ENCODE measurements at places on chromosomes 7 and 10.

- DNase-seq: no peak
Measured at GRCh38 chr10:70874061-70874460, 14.3 kb downstream of the PCBD1 start.

DNA sequence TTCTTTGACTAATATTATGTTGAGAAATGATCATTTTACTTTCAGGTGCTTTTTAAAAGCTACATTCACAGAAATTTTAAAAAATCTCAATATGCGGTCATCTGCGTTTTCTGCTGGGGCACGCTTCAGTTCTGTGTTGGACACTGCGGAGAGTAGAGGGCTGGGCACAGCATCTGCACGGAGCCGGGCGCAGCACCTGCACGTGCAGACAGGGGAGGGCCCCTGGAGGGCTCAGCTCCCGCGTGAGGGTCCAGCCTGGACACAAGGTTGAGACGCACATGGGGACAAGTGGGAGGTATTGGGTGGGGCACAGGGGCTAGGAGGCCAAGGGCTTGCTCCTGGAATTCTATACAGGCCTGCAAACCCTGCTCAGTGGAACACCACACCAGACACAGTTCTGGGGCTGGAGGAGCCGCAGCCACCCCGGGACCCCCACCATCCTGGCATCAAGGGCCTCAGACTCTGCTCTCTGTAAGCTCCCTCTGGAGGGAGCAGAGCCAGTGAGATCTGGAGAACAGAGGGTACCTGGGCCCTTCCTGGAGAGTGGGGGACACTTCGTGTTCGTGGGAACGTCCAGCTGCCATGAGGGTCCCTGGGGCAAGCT lies 20.4 kb upstream of the FAM20C start:
- no peak for DNase-seq

DNA sequence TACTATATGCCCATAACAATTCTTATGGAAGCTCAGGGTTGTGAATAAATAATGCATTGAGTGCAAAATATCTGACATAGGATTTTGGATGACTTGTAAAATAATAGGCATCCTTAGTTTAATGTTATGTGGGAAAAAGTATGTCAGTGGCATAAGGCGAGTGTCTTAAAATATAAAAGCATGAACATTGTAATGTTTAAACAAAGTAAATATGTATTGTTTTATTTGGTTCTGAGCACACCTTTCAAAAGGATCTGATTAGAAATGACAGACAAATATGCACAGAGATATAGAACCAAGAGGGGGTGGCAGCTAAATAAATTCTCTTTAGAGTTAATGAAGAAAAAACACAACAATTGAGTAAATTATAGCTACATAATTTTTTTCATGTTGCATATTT lies 51.3 kb upstream of the FOXP2 start:
- no peak for DNase-seq

DNA sequence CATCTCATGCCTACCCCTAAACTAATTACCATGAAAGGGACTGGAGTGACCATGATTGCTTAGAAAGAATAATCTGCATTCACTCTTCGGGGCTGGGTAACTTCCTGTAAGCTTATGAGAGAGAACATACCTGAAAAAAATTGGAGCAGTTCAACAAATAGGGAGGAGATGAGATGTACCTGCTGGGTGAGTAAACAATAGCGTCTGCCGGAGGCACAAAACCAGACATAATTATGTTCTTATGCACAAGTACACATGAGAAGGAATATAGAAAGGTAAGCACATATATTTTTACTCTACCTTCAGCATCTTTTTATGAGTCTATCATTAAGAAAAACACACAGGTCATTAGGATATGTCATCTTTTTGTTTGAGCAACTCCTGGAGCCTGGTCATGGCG lies 224.6 kb upstream of the FERD3L start:
- no peak for DNase-seq

GRCh38 chr7:132656341-132656740 lies 80.1 kb upstream of the PLXNA4 start:
- DNase-seq: no peak

DNA sequence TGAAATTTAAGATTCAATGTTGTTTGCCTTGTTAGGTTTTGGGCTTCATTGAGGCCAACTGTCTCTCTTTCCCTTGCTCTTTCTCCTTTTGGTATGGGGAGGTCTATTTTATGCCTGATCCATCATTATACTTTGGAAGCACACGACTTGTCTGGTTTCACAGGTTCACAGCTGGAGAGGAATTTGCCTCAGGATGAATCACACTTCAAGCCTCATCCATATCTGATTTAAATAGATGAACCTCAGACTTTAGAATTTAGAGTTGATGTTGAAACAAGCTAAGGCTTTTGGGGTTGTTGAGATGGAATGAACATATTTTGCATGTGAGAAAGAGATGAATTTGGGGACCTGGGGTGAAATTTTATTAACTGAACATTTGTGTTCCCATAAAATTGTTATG lies 150.5 kb upstream of the IGFBP3 start:
- DNase-seq: no peak

- no peak for DNase-seq
Measured at GRCh38 chr10:114723991-114724715, 66.1 kb upstream of the ABLIM1 start.

- no peak for DNase-seq
Measured at GRCh38 chr7:105734233-105734632, 142.2 kb downstream of the ATXN7L1 start.

DNA sequence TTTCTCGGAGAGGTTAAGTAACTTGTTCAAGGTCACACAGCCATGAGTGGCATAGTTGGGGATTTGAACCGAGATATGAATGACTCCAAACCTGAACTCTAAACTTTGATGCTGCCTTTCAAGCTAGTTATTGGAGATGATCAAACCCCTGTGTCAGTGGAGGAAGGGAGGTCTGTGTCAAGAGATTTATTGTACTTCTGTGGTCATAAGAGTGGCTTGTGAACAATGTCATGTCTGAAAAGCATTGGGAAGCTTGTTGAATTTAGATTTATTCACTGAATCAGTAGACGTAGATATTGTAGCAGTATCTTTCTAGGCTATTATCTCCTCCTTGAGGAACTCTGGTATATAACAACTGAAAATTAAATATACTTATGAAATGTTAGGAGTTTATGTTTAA lies 27.3 kb downstream of the SNX10 start:
- no peak for DNase-seq

GRCh38 chr10:126950401-126951105 lies 45.3 kb downstream of the DOCK1 start:
- DNase-seq: peak; percentile 77

- DNase-seq: no peak
Measured at GRCh38 chr7:119545118-119545517, 727.9 kb upstream of the KCND2 start.

- DNase-seq: no peak
Measured at GRCh38 chr7:137987968-137988367, 13.9 kb downstream of the CREB3L2 start.

DNA sequence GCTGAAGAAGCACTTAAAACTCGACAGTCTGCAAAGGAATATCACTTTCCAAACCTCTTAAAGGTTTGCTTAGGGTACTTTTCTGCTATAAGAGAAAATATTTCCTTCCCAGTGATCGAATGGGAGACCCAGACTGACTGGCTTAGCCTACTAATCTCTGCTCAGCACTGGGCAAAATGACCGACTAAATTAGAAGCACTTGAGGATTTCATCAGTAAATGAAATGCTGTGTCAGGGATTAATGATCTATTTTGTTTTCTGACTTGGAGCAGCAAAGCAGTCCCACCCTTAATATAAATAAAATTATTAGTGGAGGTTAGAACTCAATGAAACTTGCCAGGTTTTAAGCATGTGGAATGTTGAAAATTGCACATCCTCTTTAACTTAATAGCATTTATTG lies 411.6 kb downstream of the NEBL start:
- no peak for DNase-seq

DNA sequence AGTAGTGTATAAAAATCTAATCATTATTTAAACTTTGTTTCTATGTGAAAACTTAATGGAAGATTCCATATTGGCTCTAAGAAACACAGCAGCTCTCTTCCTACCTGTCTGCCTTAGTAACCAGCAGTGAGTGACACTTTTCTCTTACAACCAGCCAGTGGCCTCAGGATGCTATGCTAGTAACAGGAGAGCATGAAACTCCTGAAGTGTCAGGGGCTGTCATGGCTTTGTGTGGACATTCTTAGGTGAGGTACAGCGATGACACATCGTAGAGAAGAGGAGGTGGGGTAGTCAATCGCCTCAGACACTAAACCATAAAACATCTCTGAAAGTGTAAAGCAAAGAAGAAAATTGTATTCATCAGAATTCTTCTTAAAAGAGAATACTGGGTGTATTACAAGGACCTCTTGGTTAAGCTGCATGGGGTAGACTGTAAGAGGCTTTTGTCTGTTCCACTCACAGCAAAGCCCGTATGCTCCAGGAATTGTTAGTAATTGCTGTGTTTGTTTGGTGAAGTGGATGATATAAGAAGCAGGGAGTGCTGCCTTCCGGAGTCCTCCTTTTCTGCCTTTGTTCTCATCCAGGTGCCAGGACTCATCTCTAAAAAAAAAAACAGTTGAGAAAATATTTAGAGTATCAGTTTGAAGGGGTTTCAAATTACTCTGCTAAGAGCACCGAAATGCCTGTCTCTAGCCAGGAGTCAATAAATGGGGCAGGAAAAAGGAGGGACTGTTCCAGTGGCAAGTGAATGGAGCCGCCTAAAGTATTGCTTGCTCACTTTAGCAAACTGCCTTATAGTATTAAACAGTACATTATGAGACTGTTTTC lies 518.8 kb downstream of the CNTNAP2 start:
- DNase-seq: no peak

GRCh38 chr10:94307046-94307615 lies 55.6 kb downstream of the NOC3L start:
- DNase-seq: no peak

GRCh38 chr10:74151879-74152722 lies 1.1 kb downstream of the ADK start:
- DNase-seq: no peak

- no peak for DNase-seq
Measured at GRCh38 chr7:42747044-42747443, 164.8 kb downstream of the C7orf25 start.

GRCh38 chr10:88915781-88916180 lies 35.7 kb downstream of the STAMBPL1 start:
- DNase-seq: no peak

GRCh38 chr7:92837000-92837749 lies 802 bp upstream of the CDK6 start:
- peak; percentile 38 for DNase-seq

DNA sequence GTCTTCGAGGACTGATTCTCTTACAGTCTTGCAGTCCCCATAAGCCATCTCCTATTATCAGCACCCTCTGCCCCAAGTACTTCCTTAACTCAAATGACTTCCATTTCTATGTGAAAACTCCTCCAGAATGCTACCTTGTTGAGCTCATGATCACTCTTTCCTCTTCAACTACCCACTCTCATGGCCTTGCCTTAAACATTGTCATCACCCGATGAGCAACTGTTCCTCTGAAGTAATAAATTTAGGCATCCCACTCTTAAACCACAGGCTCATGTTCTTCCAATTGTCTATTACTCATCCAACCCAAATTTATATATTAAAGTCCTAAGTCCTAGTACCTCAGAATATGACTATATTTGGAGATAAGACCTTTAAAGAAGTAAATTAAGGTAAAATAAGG lies 152.9 kb downstream of the C1GALT1 start:
- DNase-seq: no peak

GRCh38 chr7:1678571-1679325 lies 8.7 kb downstream of the ELFN1 start:
- no peak for DNase-seq

- DNase-seq: no peak
Measured at GRCh38 chr10:44153918-44154670, 230.8 kb downstream of the CXCL12 start.

DNA sequence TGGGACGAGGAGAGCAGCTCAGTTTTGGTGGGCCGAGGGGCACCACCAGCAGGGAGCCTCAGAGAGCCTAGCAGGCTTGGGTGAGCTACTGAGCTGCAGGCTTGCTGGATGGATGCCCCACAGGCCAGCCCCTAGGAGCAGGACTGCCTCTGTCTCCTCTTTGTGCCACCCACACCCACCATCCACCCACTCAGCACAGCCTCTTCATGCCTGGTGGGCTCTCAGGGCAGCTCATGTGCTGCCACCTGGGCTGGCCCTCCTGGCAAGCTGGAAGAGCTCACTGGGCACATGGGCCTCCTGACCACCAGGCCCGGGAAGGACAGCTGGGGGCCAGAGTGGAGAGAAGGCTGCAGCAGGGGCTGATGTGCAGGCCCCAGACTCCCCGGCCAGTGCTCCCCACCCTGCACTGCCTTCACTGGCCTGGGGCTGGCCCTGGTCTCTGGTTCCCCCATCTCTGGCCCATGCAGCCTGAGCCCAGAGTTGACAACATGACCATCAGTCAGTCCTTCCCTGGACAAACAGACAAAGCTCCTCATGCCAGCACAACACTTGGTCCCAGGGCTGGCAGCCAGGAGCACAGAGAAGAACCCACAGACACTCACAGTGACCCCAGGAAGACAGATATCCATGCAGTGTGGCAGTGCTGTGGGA lies 8.2 kb downstream of the RASGEF1A start:
- peak; percentile 27 for DNase-seq

- DNase-seq: no peak
Measured at GRCh38 chr10:116777006-116777405, 34.6 kb upstream of the HSPA12A start.

DNA sequence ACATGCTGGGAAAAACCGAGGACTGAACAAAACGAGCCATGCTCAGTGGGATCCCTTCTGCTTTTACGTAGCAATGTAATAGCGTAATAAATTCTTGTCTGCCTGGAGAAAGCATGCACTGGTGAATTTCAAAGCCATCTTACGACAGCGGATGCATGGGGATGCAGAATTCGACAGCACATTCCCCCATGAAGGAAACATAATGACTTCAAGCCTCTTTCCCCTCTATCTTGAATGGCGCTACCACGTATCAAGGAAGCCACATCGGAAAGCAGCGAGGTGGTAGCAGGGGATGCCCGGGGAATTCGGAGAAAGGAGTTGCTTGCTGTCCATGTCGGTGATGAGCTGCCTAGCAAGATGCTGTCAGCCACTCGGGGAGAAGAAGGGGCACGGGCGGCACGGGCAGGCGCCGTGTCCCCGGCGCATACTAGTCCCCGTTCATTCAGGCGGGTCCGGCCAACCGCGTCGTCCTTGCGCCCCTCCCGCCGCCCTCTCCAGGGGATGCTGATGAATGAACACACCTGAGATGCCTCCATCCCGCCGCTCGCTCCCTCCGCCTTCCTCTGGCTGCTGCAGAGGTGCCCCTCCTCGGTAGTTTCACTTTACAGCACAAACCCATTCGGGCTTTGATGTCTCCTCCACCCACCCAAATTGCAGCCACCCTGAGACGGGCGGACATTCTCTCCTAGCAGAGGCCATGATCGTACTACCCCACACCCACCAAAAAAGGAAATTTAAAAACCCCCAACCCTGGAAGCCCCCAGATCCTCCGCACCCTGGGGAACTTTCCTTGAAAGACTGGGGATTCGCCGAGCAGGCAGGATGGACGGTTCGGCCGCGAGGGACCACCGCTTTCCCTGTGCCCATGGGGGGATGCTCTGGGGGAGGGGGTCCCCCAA lies 644 bp downstream of the SORBS1 start:
- peak; percentile 69 for DNase-seq

GRCh38 chr10:96863922-96864543 lies 31.9 kb downstream of the LCOR start:
- no peak for DNase-seq

All from dorsolateral prefrontal cortex (tissue), 122 donors.